ENCODE measurements at places on chromosomes 7 and 10.

DNA sequence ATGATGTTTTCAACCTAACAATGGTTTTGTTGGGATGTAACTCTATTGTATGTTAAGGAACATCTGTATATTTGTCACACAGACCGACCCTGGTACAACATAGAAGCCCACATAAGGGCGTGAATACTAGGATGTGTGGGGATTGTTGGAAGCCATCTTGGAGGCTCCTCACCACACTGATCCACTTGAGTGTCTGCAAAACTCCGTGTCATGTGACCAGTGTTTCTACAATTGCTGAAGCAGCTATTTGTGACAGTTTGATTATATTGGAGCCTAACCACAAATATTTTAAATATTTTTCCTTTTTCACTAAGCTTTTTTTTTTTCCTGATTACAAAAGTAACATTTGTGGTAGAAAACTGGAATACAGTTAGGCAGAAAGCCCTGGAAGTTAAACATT lies 27.9 kb downstream of the RALA start:
- no peak for DNase-seq

GRCh38 chr10:32379950-32380551 lies 33.1 kb upstream of the EPC1 start:
- DNase-seq, result no peak

DNA sequence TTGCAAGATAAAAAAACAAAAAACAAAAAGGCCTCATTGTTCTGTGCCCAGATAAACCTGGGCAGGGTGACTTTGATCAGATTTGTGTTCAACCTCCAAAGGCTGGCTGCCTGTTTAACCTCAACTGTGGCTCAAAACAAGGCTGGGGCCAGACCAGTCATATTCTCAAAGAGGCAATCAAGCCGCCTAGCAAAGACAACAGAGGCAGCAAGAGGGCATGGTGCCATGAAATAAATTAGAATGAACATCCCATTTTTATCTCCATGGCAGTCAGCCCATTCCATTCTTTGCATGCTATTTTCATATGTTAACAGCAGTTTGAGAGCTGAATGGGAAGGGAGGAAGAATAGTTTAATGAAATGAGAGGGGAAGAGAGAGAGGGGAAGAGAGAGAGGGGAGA lies 1150.3 kb downstream of the TYW1 start:
- no peak for DNase-seq

DNA sequence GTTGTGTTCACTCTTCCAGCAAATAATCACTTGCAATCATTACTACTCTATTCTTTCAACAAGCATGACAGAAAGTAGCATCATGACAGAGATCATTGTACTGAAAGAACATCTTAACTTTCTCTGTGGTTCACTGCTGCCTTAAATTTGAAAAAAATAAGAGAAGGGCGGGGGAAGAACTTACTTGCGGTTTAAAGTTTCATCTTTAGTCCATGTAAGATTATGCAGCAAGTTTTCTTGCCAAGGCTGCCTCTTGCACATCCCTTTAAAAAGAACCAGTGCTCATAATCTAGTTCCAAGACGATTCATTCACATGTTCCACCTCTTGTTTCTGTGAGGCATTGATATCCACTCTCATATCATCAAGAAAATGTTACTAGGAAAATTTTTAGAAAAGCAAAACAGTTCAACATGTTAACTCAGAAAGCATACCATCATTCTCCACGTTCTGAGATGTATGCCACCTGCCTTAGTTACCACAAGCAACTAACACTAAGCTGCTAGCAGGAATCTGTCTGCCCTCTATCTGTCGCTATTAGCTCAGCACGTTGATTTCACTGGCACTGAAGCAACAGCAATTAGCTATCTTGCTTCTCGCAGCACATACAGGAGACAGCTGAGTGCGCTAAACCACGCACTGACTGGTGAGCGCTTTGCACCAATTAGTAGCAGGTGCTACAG lies at the start of gene PCDH15:
PCDH15 (minus strand) TSS at position 491 of the 681 bp plus-strand sequence. CDS start 136,969 bp downstream, outside the sequence.
- peak; percentile 21 for DNase-seq

GRCh38 chr10:79374312-79375191 lies 27.3 kb downstream of the PPIF start:
- DNase-seq, result peak; percentile 88
